ENCODE measurements at places on chromosomes 7 and 10.

DNA sequence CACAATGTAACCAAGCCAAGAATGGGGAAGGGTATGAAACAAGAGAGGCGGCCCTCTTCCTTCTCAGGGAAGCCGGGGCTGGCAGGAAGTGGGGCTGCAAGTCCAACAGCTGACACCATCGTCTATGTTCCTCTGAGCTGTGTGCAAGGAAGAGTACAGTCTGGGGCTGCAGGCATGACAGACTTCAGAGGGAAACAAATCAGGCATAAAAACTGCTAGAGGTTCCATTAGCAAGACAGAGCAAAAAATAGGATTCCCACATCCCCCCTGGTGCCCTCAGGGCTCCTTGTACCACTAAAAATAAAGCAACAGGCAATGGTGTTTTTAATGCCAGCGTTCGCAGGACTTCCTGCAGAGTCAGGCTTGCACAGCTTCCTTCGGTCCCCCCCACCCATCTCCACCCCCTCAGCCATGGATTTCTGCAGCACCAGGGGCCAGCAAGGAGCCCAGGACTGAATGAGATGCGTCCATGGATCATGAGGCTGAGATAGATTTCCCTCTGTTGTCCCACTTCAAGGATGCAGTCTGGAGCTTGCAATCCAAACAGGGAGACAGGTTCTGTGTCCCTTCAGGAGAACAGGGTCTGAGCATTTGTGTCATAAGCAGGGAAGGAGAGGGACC, 34.6 kb downstream of the KCNMA1 start:
- no peak for DNase-seq

GRCh38 chr7:133853706-133854276, 273.3 kb upstream of the LRGUK start:
- no peak for DNase-seq

DNA sequence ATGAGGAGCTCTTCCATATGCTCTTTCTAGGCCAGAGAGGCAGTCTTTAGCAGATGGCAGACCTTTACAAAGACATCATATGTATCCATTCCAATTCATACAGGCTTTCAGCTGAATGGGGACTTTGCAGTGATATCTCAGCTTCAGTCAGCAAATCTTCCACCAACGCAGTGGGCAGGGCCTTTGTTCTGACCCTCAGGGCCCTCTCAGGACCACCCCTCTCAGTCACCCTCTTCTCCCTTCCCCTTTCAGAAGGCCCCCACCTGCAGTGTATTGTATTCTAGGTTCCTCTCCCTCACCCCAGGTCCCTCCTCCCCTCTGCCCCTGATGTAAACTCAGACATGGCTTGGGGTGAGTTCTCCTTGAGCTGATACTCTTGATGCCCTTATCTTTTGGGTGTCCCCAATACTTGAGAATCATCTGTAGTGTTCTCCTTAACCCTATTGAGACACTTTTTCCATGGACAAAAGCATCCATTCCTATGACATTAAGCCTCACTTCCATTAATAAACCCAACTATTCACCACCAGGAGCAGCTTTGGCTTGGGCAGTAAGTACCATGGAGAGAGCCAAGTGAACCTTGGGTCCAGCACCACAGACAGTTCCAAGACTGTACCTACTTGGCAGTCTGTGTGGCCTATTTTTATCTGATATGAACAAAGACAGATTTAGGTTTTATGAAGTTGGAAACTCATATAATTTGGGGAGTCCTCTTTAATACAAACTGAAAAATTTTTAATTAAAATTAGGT, 62.7 kb downstream of the ADCYAP1R1 start:
- DNase-seq = no peak

GRCh38 chr10:103585011-103585405, 91.5 kb downstream of the NEURL1 start:
- no peak for DNase-seq

GRCh38 chr10:63236113-63236935, 103.2 kb downstream of the NRBF2 start:
- no peak for DNase-seq

GRCh38 chr7:51040787-51041186, 258.1 kb upstream of the GRB10 start:
- DNase-seq = no peak

DNA sequence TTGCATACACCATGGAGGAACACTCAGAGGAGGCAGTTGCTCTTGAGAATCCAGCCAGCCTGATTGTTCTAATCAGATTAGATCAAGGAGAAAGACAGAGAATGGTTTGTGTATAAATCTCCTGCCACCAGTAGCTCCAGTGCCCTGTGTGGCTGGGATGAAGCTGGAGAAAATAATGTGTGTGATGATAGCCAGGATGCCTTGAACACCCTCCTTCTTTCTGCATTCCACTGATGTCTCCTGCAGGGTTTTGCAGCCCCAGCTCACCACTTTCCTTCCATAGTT, 614.7 kb upstream of the FOXK1 start:
- DNase-seq = no peak

- no peak for DNase-seq
Measured at GRCh38 chr7:113608782-113609181, 310.0 kb downstream of the PPP1R3A start.

DNA sequence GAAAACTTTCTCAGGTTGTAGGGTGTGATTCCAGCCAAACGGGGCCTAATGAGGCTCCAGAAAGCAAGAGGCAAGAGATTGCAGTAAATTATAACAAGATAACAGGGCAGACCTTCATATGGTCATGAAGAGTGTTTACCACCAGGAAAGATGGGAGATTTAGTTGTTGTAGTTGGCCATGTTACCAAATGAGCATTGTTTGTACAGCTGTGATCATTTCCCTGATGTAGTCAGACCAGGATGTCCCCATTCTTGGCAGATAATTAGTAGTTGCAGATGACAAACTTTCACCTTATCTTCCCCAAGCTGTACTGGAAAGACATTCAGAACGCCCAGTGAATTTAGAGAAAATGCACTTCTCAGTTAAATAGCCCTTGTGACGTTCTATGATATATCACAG, 630.8 kb downstream of the ANKRD7 start:
- no peak for DNase-seq

DNA sequence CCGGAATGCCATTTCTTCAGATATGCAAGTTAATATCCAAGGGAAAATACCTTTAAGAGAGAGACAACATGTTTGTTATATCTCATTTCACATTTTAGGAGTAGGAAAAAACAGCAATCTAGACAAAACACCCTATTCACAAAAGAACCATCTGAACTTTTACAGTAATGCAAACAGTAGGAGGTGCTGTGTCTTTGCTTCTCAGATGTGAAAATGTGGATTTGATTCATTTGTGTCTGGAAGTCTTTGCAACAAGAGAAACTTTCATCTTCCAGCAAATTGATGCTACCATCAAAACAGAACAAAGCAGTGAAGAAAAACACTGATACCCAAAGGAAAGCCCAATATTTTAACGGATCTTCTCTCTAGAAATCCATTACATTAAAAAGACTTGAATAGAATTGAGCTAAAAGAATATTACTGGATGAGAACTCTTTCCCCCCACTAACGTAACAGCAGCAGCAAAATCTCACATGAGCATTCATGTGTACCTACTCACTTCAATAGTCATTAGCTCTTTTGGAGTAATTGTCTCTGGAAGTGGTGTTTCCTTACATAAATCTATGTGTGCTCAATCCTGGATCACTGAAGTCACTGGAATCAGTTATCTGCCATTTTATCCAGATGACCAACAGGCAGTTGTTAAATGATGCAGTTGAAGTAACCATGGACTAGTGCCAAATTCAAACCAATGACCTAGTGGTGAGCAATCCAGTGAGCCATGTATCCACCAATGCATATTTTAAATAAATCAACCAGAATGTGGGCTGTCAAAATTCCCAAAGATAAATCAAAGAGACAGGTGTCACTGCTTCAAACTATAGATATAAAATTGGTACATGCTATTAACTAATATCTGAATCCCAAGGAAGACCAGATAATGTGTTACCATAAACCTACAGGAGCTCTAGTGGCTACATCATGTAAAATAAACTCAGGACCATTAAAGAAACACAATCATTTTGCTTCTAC, 1.8 kb downstream of the SEMA3C start:
- no peak for DNase-seq

- DNase-seq = no peak
Measured at GRCh38 chr7:90736968-90737939, 141.1 kb downstream of the CDK14 start.

DNA sequence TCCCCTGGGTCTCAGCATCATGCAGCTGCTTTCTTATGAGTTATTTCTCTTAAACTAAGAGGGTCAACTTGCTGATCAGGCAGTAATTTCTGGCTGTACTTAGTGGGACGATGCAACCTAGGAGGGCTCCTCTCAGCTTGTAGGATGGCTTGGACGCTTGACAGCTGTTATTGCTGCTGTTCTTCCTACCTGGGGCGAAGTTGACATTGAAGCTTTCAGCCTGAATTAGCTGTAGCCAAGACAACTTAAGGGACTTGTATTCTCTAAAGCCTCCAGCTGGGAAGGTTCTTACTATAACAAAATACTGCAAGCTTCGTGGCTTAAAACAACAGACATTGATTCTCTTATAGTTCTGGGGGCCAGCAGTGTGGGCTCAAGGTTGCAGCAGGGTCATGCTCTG, 224.9 kb downstream of the ACTR3B start:
- DNase-seq = no peak

- no peak for DNase-seq
Measured at GRCh38 chr10:103712898-103713498, 142.4 kb downstream of the SH3PXD2A start.

All from cortex of kidney (tissue), 1 donor.